Tibial artery (tissue), 4 donors: ENCODE measurements at places on chromosomes 16 and 17.

GRCh38 chr16:81547194-81547938 lies 102.8 kb downstream of the CMIP start:
- no peak for DNase-seq

DNA sequence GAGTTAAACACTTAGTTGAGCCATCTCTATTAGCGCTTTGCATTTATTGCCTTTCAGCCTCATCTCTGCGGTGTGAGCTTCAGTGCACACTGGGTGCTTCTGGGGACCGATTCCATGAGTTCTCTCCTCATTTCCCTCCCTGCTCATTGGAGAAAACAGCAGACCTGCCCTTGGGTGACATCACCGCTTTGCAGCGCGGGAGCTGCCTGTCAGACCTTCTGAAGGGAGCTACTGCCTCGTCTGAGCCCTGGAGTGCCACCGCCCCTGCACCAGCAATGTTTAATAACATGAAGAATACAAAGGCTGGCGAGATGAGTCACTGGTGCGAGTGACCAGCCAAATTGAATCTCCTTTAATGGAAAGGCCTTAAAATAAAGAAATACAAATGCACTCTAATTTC lies 30.2 kb upstream of the CPPED1 start:
- no peak for DNase-seq

- DNase-seq, result peak; percentile 60
These were observed 280.9 kb upstream of the TNRC6C start for GRCh38 chr17:77677630-77678029.

DNA sequence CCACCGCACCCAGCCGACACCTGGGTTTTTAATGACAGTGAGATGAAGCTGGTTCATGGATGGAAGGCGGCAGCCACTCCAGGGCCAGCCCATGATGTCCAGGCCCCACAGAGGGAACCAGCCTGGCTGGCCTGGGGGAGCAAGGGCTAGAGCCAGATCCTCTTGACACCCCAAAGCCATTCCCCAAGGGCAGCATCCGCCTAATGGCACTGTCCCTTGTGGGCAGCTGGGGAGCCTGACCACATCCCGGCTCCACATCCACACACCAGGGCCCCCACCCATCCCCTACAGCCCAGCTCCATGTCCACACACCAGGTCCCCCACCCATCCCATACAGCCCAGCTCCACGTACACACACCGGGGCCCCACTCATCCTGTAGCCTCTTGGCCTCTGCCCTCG lies 53.3 kb upstream of the ACSF3 start:
- DNase-seq, result no peak

DNA sequence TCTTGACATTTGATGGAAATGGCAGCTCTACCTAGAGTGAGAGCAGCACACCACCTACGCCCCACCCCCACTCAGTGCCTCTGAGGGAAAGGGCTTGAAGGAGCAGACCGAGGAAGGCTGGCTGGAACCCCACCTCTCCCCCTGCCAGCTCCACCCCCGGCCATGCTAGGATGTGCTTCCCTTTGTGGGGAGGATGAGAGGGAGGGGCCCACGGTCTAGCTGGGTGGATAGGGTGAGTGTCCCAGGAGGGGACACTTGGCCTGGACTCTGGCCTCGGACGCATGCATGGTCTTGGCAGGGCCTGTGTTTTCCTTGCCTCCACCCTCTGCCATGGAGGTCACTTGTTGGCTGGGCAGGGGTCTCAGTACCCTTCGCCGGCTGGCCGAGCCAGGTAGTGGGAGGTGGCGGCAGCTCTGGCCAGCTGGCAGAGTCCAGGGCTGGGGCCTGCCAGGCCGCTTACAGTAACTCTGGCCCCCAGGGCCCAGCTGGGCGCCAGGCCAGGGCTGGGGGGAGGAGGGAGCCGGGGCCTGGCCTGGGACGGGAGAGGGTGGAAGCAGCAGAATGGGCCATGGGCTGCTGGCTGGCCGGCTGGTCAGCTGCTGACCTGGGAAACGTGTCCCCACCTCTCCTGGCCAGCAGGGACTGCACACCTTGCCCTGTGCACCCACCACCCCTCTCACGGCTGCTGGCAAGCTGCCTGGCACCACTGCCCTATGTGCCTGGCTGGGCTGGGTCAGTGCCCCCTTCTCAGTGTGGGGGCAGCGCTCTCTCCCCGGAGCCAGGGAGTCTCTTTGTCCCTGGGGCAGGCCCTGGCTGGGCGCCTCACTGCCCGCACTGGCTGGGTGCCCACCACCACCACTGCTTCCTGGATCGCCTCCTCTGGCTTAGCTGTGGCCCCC lies 23.0 kb downstream of the RARA start:
- DNase-seq, result peak; percentile 98

DNA sequence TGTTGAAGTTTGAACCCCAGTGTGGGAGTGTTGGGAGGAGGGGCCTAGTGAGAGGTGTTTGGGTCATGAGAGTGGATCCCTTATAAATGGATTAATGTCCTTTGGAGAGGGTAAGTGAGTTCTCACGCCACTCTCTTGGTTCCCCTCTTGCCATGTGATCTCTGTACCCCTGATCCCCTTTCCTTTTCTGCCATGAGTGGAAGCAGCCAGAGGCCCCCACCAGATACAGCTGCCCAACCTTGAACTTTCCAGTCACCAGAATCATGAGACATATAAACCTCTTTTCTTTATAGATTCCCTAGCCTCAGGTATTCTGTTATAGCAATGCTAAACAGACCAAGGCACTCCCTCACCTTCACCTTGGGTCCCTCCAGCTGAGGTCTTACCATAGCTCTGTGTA lies 7.4 kb downstream of the SLC6A2 start:
- no peak for DNase-seq

DNA sequence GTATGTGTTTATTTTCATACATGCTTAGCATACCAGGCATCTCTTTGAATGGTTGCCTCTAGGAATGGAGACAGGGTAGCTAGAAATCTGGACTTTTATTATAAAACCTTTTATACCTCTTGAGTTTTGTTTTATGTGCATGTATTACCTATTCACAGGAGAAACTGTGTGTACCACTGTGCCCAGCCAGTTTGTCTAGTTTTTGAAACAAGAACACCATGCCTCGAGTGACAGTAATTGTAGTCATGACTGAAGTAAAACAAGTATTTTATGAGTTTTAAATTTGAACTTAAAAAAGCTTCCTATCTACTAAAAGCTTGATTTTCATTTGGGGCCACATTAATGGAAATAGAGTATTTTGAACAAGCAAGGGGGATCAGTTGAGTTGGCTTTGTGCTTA lies 57.4 kb downstream of the SNTB2 start:
- DNase-seq, result no peak

DNA sequence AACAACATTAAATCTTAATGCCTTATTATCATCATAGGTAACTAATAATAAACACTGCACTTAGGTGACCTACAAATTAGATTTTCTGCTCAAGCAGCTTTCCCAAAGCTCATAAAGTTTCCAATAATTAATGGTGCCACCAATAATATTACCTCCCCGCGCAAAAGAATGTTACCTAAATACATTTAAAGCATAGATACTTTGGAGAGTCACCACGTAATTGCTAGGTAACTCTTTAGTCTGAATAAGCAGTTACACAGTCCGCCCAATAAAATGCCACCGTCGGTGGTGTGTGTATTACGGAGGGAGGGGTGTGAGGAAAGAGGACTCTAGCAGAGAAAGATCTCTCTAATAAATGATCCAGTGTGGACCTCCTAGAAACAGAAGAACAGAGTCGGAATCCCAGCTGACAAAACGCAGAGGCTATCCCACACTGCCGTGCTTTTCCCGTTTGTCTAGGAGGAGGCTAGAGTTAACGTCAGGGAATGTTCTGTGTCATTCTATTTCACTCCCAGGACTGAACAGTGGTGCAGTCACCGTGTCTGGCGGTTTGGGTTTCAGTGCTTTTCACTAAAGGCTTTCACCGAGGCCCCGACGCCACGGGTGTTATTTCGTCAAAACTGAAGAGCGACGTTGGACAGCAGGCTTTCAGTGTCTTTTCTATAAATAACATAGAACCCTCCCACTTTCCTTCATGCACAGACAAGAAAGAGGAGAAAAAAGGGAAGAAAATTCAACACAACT lies 630 bp downstream of the RNFT1 start:
- DNase-seq, result peak; percentile 53

- no peak for DNase-seq
These were observed 387.1 kb downstream of the HS3ST4 start for GRCh38 chr16:26078716-26079355.

- DNase-seq, result no peak
These were observed 118.2 kb upstream of the CHMP6 start for GRCh38 chr17:80873307-80873951.

- no peak for DNase-seq
These were observed 196.8 kb downstream of the TOX3 start for GRCh38 chr16:52350031-52350642.

DNA sequence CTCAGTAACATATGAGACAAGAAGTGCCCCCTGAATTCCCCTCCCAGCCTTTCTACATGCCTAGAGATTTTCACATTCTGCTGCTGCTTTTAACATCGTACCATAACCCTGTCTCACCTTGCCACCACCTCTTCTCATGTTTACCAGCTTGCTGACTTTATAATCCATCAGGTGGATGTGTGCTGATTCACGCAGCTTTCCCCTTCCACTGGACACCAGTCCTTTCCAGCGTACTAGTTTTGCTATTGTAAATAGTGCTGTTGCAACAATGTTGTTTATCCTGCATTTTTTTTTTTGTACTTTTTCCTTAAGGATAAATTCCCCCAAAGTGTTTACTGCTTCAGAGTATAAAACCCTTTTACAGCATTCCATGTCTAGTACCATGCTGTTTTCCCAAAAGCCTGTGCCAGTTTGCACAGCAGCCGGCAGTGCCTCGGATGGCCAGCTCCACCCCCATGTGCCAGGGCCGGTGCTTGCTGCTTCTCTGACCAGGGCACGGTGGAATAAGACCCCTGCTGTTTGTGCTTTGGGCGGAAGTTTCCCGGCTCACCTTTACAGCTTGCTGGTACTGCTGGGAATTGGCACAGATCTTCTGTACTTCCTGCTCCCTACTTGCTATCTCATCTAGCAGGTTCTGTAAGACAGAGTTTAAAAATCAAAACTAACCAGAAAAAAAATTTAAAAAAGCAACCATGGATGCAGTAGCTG lies 41.3 kb downstream of the UBN1 start:
- DNase-seq, result no peak

GRCh38 chr17:35084987-35085386 lies 21.5 kb upstream of the RFFL start:
- DNase-seq, result no peak

- peak; percentile 91 for DNase-seq
These were observed 9.4 kb downstream of the RPL19 start for GRCh38 chr17:39209317-39210092.

DNA sequence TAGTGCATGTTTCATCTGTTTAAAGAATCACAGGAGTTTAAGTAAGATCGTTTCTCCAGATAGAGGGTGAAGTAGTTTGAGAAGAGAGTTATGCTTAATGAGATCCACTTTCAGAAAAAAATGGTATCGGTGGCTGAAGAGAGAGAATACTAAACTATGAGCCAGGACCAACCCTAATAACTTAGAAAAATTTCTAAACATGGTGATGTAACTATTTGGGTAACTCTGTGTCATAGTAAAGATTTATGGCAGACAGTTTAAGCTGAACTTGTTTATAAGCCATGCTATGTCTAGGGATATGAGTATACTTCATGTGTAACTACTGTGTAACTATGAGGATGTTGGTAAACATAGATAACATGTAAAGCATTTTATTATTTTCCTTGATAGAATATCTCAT lies 489.5 kb downstream of the KCNJ2 start:
- no peak for DNase-seq

DNA sequence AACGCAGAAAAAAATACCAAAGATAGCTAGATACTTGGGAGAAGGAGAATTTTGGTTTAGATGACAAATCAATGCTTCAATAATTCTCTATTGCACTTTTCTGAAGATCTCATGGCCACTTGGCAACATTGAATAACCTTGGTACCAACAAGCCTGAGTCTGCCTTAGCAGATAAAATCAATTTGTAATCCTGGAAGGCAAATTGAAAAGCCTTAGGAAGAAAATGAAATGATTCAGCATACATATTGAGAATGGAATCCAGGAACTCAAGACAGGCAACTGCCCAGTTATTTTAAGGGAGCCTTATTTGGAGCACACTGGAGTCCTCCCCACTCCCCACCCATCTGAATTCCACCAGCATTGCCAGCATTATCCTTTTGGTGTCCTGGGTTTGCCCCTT lies 109.3 kb upstream of the SOX9 start:
- DNase-seq, result no peak

DNA sequence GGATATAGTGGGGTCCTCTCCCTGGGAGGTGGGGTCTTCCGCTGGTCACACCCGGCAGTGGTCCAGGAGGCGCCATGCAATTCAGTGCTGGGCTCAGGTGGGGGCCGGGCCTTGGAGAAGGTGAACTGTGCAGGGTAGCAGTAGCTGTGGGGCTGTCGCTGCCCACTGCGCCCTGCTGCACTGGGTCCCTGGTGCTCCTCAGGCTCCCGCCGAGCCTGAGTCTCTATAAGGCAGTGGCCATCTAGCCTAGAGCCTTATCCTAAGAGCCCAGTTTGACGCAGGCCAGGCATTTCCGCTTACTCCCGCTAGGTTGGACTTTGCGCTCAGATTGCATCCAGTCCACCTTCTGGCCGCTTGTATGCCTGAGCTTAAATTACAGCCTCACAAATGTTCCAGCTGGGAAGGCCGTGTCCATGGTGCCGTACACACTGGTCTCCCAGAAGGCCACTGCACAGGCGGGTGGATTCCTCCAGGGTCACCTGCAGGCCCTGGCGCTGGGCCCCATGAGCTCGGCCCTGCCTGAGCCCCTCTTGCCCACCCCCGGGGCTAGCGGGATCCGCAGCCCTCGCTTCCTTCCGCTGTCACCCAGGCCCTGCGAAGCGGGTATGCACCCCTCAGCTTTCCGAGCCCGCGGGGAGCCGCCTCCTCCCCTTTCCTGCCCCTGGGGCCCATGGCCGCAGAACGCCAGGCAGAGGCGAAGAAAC lies 1762.2 kb downstream of the TP53TG3F start:
- no peak for DNase-seq

DNA sequence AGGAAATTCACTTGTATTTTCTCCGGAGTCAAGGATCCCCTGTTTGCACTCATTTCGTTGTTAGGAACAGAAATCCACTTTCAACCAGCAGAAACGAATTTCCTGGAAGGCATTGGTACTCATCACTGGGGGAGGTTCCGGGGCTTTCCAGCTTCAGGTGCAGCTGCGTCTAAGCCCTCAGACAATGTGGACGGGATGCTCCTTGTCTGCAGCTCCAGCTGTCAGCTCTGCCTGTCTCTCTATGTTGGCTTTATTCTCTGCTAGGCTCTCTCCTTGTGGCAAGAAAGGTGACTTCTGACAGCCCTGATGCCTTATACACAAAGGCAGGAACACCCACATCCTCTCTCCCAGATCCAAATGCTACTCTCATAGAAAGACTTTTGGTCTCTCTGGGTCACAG lies 183.9 kb upstream of the HSBP1 start:
- DNase-seq, result no peak

DNA sequence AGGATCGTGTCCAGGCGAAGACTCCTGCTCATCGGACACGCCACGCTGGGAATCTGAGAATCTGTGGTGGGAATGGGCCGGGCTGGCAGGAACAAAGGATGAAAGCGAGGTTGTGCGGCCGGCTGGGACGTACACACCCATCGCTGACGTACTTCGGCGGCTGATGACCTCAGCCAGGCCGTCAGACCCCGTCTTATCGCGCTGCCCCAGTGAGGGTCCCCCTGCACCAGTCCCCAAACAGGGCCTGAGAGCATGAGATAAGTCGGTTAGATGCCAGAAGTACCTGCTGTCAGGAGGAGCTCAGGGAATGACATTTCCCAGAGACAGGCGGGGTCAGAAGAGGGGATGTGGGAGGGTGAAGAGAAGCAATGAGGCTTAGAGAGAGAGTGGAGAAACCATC lies 16.0 kb upstream of the SP6 start:
- DNase-seq, result no peak

- DNase-seq, result no peak
These were observed 9.0 kb upstream of the RHBDL3 start for GRCh38 chr17:32256701-32257019.
